ENCODE measurements at places on chromosomes 7 and 10.

DNA sequence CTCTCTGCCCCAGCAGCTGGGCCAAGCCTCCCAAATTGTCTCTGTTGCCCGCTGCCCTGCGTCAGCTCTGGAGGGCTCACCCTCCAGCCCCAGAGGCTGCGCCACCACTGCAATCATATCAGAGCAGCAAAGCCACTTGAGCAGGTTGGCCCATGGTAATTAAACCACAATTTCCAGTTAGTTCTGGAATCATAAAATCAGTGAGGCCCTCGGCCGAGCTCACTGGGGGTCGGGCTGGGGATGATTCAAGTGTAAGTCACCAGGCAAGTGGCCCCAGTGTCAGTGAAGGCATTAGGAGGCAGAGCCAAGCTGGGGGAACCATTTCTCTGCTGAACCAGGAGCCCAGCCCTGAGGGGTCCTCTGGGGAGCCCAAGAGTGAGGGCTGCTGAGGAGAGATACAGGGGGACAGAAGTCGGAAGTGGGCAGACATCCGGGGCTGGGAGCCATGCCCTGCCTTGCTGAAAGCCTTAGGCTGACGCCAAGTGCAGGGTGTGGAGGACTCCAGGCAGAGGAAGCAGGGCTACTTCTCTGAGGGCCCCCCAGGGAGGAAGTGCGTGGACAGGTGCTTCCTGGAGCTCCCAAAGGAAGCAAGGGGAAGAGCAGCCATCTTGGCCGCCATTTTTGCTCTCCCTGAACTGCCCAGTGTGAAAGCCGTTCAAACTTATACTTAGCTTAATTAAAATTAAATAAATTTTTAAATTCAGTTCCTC, 29.5 kb upstream of the SLC29A3 start:
- no peak for DNase-seq

- no peak for DNase-seq
These were observed 83.4 kb downstream of the GAD2 start for GRCh38 chr10:26300001-26300400.

- DNase-seq, result no peak
These were observed 151.8 kb downstream of the SFMBT2 start for GRCh38 chr10:7258948-7259523.

GRCh38 chr7:148031811-148032210, 558.8 kb upstream of the C7orf33 start:
- DNase-seq, result no peak

DNA sequence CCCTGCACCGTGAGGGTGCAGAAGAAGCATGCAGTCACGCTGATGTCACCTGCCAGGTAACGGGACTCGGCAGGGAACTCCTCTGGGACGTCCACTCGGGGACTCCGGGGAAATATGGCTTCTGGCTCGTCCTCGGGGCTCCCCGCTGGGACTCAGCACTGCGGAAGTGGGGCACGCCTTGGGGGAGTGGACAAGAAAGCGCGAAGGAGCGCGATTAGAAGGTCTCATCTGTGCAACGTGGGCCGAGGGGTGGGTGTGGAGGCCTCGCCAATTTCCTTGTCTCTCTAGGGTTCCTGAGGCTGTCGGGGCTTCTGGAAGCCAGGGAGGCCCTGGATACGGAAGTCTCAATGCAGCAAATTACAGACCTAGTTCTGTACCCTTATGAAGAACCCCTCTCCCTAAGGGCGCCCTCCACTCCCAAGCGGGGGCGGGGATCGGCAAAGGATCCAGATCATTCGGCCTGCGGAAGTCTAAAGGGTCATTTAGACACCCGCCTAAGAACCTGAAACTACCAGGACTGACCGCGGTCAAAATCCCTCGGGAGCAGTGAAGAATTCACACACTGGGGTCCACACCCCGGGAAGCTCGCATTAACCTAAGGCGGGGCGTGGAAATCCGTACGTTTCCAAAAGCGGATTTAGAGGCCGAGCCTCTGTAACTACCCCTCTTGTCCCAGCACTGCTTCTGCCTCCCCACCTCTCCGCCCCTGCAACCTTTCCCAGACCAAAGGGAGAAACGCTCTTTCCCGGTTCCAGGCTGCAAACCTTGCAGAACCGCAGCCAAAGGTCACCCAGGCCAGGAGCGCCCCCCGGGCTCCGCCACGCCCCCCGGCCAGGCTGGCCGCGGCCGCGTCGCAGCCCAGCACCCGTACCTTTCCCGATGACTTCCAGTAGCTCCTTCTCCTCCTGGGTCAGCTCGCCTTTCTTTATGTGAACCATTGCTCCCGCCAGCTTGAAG, 640 bp downstream of the ANKMY2 start:
- DNase-seq, result no peak

- no peak for DNase-seq
These were observed 12.4 kb downstream of the MTURN start for GRCh38 chr7:30147223-30147622.

DNA sequence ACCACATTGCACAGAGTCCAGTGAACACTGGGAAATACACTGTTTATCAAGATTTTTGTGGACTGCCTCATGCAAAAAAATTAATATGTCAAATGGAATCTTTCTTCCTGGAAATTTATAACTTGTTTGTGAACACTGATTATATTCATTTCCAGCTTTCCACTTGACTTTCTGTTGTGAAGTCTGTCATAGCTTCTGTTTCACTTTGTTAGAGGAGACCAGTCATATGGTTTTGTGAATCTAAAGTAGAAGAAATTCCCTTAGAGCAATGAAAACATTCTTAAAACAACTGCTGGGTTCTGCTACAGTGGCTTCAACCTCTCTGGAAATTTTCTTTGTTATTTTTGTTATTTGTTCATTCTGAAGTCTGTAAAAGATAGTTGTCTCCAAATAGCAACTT, 349.5 kb upstream of the NFE2L3 start:
- DNase-seq, result no peak

All from DMS 273 treated with DMSO at 0.1 percent for 48 hours (cell line).